Activated CD8-positive, alpha-beta memory T cell treated with anti-CD3 and anti-CD28 coated beads, Interleukin-2, amount 50 U/mL, for 4 hours (primary cell): ENCODE measurements at places on chromosomes 16 and 17.

GRCh38 chr17:21085707-21086106, 41.1 kb upstream of the DHRS7B start:
- no peak for DNase-seq

GRCh38 chr17:31686495-31686894, 172.5 kb downstream of the COPRS start:
- no peak for DNase-seq

- DNase-seq = no peak
These were observed 92.8 kb downstream of the KATNIP start for GRCh38 chr16:27642756-27643155.

DNA sequence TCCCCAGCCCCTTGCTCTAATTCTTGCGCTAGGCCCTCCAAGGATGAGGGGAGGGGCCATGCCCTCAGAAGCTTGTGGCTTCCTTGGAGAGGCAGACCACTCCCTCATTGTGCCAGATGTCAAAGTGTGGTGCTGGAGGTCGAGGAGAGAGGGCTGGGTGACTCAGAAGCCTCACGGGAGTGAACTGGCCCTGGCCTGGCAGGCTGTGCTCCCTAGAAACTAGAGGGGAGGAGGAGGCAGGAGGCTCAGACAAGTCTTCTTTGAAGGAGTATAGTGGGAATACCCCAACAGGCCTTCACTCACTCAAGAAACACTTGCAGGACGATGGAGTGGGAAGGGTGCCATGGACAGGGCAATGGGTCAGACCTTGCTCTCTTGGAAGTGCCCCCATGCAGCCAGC, 18.5 kb downstream of the ANKRD40 start:
- DNase-seq = no peak

- DNase-seq = no peak
These were observed 13.9 kb downstream of the MPRIP start for GRCh38 chr17:17056156-17056539.

DNA sequence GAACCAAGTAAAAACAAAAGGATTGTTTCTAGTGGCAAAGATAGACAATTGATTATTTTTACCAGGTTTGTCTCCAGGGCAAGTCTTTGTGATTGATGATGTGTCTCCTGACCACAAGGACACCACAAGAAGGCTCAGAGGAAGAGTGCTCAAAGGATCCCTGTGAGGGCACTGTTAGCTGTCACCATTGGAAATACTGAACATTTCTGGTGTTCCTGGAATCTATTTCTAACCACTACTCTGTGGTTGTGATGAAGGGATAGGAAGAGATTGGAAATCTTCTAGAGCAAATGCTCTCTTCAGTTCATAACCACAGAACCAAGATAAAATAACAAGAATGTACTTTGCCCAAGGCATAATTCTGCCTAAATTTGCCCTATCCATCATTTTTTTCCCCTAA, 15.3 kb downstream of the RNF43 start:
- no peak for DNase-seq

DNA sequence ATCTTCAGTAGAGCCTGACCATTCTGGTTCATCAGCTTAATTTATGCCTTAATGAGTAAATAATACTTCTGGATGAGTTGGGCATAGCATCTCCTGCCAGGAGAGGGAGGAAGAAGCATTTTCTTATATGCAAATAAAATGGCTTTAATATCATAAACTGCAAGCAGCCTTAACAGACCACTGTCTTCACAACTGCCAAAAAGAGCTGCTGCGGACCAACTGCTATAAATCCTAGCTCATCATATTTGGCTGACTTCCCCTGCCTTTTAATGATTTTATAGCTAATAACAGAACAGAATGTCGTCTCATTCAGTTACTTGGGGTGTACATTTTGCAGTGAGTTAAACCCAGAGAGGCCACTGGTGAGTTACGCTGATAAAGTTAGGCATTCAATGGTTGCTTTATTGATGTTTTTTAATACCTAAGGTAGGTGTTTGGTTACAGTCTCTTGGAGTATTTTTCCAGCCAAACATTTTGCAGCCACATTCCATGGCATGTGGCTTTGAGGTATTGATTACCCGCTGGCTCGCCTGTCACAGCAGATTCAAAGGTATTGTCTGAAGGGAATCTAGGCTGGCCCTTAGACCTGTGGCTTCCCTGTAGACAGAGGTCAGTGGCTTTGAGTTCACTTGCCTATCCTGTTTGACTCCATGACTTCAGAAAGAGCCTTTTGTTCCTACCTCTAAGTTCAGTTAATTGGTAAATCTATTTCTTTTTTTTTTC, 16.4 kb downstream of the FAM20A start:
- DNase-seq = no peak

DNA sequence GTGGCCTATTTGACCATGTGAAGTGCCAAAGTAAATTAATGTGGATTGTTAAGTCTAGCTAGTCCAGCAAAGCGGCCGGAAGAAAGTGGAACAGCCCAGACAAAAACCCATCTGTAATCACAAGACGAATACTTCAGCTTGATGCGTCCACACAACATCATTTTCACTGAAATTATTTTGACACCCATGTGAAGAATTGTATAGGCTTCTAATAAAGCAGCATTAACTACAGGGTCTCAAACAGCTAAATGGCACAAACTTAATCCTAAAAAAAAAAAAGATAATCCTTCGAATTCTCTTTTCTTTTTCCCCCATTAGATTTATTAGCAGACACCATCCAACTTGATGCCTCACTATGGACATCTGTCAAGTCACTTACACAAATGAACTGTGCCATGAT, 73.8 kb downstream of the TOX3 start:
- DNase-seq = no peak

- no peak for DNase-seq
These were observed 106.2 kb downstream of the CLEC16A start for GRCh38 chr16:11050536-11050935.

- no peak for DNase-seq
These were observed 58.1 kb downstream of the SLFN11 start for GRCh38 chr17:35315283-35315682.

DNA sequence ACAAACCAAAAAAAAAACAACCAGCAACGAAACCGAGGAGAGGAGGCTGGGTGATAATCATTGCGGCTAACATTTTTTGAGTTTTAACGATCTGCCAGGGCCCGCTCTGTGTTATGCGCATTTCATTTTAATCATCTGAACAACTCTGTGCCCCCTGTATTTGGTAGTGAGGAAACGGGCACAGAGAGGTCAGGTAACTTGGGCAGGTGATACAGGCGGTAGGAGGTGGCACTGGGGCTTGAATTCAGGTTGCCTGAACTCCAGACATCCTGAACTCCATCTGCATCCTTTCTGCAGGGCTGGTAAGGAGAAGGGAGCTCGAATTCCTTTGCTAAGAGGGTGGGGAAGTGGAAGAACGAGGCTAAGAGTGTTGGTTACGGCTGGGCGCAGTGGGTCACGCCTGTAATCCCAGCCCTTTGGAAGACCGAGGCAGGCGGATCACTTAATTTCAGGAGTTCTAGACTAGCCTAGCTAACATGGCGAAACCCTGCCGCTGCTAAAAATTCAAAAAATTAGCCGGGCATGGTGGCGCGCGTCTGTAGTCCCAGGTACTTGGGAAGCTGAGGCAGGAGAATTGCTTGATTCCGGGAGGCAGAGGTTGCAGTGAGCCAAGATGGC, 1.1 kb downstream of the CLUAP1 start:
- DNase-seq = no peak
